ENCODE measurements at places on chromosomes 7 and 10. TPM values are rescaled to one million over a fixed set of nuclear protein-coding genes. Genes with fewer than 3 reads are reported as not detected.

GRCh38 chr10:76009531-76009930 is 578.1 kb downstream of the LRMDA start:
- no peak for DNase-seq

DNA sequence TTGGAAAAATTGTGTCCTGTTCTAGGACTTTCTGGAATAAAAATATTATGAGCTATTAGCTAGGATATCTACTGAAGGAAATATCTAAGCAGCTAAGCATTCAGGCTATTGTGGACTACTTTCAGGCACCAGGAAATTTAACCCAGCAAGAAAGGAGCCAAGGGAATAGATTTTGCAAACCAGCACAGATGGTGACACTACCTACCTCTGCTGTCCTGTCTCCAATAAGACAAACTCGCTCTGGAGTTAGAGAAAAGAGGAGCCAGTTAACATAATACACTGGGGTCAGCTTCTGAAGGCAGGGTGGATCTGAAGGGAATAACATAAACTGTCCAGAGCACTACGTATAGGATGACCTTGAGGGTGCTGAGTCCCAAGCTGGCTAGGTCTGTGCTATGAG is 223.7 kb upstream of the PRSS58 start:
- DNase-seq = no peak

DNA sequence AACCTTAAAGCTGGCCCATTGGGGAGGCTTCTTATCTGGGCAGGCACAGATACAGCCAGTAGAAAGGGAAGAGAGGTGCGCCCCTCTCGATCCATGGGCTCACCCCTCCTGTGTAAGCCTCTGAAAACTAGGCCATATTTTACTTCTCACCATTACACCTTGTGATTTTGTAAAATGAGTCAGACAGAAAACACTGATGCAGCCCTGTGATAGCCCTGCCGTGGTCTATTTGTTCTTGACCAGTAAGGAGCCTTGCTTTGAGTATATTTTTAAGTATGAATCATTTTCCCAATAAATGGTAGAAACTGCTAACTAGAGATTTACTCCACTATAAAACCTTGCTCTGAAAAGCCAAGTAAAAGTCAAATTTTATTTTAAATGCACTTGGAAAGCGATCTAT is 329.8 kb upstream of the MBL2 start:
- no peak for DNase-seq

DNA sequence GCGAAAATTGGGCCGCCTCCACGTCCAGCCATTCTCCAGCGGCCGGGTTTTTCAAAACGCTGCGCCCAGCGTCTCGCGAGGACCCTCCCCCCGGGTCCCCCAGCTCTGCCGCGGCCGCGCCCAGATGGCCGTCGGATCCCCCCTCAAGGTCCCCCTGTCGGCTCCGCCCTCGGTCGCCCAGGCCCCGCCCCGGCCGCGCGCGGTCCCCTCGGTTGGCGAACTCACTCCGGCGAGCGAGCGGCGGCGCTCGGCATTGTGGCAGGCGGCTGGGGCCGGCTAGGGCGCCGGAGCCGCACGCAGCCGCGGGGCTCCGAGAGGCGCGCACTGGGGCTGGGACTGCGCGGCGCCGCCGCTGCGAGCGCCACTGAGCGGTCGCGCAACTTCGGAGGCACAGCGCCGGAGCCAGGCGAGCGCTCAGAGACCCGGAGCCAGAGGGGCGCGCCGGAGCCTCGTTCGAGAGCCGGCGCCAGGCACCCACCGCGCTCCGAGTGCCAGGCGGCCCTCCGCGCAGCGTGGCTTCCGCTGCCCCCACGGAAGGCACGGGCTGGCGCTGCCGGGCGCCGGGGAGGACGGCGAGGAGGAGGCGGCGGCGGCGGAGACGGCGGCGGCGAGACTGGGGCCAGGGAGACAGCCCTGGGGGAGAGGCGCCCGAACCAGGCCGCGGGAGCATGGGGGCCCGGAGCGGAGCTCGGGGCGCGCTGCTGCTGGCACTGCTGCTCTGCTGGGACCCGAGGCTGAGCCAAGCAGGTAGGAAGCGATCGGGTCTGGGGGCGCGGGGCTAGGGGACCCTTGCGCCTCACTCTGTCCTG is at the start of gene UNC5B:
Gene UNC5B (plus strand): TSS at position 253 of the 809 bp plus-strand sequence. CDS start 416 bp downstream, at position 669.
- peak; percentile 97 for DNase-seq

DNA sequence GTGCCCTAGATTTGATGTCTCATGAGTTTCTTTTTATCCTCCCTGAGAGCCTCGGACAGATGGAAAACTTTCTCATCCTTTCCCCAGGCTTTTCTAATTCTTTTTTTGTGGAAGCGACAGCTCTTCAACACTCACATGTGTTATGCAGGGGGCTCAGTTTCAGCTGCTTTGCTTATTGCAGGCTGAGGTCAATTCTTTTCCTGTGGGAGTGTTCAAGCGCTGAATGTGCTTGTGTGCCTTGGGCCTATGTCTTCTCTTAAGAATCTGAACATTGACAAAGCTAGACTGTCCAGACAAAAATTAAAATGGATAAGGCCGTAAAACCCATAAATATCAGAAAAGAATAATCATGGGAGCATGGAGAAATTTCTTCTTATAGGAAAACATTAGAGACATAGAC is 125.2 kb upstream of the STEAP4 start:
- DNase-seq = no peak

DNA sequence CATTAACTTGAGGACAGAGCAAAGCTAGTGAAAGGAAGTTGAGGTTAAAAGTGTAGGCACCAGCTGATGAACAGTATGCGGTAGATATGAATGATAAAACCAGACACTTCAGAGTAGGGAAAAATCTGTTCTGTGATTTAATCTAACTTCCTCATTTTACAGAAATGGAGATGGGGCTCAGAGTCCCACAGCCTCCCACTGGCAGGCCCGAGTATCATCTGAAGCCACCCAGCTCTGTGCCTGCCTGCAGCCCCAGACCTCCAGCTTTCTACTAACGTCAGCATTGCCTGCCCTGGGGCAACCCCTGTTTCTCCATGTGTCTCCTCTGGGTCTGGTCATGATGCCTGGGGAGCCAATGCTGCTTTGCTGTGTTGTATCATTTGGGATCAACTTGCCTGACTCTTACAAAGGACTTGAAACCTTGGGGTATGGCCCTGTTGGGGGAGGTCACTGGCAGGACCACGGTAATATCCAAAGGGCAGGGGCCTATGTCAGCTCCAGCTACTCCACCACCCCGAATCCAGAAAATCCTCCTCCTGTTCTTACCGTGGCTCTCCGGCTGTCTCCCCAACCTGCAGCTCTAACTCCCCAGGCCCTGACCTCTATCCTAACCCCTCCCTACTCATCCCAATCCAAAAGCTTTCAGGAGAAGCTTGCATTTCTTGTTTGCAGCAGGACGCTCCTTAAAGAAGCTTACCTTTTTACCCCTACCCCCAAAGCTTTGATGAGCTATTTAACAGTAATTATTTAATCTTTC is 56.2 kb upstream of the NPY start:
- DNase-seq = peak; percentile 18

DNA sequence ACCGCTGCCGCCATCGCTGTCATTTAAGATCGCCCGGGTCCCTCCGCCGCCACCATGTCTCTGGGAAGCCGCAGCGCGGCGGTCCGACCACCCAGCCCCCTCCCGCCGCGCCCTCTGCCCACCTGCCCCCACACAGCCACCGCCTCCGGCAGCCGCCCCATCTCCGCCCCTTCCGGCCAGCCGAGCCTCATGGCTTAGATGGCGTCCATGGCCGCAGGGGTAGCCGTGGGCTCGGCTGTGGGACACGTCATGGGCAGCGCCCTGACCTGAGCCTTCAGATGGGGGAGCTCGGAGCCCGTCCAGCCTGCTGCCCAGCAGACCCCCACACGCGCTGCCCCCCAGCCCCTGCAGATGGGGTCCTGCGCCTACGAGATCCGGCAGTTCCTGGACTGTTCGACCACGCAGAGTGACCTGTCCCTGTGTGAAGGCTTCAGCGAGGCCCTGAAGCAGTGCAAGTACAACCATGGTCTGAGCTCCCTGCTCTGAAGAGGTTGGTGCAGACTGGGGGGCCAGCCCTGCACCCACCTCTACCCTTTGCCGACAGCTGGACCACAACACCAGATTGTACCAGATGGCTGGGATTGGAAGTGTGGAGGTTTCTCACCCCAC is 38.0 kb upstream of the TARP start:
- DNase-seq = no peak

DNA sequence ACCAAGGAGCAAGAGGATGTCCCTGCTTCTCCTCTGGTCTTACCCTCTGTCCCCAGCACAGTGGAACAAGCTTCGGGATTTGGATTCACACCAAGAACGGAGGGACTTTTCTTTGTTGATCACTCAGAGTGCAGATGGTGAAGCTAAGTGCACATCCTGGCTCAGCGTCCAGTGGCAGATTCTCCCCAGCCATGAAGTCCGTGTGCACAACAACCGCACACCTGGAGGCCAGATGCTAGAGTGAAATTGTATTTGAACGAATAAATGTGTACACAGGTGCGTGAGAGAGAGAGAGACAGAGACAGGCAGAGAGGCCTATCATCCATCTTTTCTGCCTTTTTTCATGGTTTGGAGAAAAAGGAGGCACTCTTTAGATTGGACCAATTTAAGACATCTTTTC is 31.5 kb downstream of the ASB13 start:
- DNase-seq = no peak

- DNase-seq = no peak
Observed at GRCh38 chr10:13183625-13184024, 22.3 kb downstream of the MCM10 start.

GRCh38 chr10:84226616-84227015 is 1.3 kb upstream of the LRIT2 start:
- DNase-seq = no peak

ACSM6 gene
- total RNA-seq = not detected

GDF2 gene
- not detected for total RNA-seq

CC2D2B gene
- total RNA-seq = not detected

Data from glutamatergic neuron (in vitro differentiated cells).